8988T (cell line): ENCODE measurements at places on chromosomes 7 and 10.

DNA sequence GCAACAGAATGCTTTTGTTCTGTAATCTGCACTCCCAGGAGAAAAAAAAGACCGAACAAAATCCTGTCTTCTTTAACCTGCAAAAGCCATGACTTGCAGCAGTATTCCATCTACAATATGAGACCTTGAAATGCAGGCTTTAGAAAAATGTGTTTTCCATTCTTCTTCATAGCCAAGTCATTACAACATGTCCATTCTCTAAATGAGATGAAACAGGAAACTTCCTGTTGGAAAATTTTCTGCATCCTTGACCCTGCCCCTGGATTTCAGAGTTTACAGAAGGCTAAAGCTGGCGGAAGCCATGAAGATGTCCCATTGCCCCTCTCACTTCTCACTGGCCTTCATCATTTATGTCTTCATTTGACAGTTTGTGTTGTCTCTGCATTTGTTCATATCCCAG lies 546.4 kb downstream of the TNS3 start:
- no peak for DNase-seq

DNA sequence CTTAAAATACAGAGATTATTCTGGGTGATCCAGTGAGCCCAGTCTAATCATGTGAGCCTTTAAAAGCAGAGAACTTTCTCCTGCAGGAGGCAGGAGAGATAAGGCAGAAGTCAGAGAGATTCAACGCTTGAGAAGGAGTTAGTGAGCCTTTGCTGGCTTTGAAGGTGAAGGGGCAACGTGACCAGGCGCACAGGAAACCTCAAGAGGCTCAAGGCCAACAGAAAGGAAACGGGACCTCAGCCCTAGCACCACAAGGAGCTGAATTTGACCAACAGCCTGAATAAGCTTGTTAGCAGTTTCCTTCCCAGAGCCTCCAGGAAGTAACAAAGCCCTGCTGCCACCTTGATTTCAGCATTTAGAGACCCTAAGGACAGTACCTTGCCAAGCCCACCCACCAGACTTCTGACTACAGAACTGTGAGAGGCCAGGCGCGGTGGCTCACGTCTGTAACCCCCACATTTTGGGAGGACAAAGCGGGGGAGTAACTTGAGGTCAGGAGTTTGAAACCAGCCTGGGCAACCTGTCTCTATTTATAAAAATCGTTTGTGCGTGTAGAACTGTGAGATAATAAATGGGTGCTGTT lies 87.3 kb upstream of the KAT6B start:
- DNase-seq = no peak

- no peak for DNase-seq
These were observed 61.6 kb downstream of the COBL start for GRCh38 chr7:51255036-51255435.

DNA sequence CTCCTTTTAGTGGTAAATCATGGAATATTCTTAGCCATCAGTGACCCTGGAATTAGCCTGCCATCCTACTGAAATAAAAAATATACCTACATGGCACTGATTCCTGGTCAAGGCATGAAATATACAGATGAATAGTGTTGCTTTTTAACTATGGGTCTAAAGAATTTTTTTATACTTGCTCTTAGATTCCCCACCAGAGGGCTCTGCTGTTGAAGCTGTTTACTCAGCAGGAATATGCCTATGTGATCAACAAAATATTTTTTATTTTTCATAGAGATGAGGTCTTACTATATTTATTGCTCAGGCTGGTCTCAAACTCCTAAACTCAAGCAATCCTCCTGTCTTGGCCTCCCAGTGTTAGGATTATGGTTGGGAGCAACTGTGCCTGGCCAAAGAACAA lies 13.5 kb downstream of the ZC3HC1 start:
- DNase-seq = no peak

- no peak for DNase-seq
These were observed 650 bp upstream of the ZFAND2A start for GRCh38 chr7:1160670-1161021.

GRCh38 chr7:110870926-110871325 lies 220.0 kb upstream of the LRRN3 start:
- DNase-seq = no peak

DNA sequence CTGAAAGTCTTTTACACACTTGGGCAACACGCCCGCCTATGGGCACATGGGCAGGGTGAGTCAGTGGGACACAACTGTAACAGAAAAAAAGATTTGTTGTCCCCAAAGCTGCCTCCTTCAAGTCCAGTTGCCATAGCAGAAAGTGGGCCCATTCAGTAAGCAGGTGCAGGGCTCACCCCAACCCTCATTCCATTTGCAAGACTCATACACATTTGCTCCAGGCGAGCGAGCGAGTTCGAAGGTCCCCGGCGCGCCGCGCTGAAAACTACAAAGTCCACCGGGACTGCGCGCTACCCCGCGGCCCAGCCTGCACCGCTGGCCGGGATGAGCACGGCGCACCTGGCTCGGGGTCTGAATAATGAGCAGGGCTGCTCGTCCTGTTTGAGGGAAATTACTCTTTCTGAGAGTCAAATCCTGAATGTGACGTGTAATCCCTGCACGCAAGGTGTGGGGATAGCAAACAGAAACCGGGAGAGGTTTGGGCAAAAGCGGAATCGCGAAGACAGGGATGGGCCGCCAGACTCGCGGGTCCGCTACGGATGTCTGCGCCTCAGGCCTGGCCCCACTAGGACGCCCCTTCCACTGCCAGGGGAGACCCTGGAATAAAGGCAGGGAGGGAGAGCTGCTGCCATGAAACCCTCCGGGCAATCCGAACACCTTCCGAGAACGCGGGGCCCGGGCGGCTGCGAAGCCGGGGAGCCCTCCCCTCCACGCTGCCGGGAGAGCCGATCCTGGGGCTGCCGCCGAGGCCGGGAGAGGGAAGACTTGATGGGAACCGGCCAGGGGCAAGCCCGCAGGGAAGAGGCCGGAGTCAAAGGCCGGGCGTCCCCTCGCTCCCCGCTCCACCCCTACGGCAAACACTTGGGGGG lies 982 bp downstream of the COBL start:
- peak; percentile 35 for DNase-seq

DNA sequence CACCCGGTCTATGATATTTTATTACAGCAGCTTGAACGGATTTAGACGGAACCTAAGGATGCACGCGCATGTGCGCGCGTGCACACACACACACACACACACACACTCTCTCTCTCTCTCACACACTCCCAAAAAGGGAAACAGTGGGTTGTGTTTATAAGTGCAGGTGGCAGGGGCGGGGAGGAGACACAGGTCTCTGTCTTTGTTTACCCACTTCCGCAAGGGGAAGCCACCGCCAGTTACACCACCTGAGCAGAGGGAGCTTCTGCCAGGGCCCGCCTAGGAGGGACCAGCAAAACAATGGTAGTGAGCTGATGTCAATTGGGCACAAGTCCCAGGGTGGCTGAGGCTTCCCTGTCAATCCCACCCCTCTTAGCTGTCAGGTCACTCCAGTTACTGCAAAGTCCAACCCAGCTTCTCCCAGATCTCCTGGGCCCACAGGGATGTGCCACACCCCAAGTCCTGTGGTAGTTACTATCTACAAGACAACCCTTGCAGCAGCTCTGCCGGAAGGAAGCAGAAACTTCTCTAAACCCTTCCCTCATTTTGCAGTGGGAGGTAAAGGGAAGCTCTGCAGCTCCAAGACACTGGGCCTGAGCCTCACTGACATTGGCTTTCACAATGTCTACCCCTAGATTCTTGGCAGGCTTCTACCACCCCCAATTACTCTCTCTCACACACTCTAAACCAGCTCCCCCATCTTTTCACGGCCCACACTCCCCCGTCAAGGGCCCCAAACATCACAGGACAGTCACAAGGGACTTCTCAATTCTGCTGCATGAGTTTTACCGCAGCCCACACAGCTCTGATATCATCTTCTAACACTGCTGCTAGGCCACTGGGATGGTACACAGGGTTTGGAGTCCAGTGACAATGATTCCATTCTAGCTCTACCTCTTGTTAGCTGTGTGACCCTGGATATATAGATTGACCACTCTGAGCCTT lies 17.6 kb downstream of the ANXA11 start:
- no peak for DNase-seq

DNA sequence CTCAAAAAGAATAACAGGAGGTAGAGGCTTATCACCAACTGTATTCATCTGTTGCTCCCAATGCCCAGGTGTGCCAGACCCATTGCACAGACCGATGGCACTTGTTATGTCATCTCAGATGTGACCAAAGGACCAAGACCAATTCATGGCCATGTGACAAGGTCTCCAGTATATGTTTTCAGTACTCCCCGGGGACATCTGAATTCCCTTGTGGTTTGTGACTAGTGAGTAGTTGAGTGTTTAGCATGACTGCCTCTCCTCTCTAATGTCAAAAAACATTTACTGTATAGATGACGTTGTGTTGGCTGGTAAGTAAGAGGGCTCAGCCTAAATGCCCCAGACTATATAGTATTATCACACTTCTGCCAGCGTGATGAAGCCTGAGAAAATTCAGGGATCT lies 202.1 kb upstream of the SMIM30 start:
- DNase-seq = no peak

DNA sequence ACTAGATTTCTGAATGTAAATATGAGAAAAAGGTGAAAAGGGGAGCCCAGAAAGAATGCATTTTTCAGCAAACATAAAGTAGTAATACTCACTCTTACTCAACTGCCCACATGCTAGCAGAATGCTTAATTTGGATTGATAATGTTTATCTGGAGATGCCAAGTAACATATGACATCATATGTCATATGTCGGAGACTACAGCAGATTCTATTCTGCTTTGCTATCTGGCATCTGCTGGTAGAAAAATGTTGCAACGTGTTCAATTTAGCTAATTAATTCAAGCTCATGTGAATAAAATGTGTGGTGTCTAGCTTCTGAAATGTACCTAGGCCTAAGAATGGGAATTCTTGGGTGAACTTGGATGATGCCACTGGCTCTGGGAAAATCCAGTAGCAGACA lies 4.5 kb downstream of the BBIP1 start:
- DNase-seq = no peak

- no peak for DNase-seq
These were observed 147.3 kb upstream of the TMEM196 start for GRCh38 chr7:19920705-19921104.

DNA sequence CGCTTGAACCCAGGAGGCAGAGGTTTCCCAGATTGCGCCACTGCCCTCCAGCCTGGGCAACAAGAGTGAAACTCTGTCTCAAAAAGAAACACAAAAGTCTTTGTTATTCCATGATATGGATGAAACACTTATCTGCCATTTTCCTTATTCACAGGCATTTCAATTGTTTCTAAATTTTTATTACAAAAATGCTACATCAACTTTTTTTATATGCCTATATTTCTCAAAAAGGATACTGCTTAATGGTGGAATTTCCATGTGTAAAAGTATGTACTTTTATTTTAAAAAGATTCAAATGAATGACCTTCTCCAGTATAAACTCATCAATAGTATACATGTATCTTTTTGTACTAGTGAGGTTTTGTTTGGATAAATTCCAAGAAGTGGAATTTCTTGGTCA lies 41.9 kb upstream of the STMP1 start:
- DNase-seq = no peak

DNA sequence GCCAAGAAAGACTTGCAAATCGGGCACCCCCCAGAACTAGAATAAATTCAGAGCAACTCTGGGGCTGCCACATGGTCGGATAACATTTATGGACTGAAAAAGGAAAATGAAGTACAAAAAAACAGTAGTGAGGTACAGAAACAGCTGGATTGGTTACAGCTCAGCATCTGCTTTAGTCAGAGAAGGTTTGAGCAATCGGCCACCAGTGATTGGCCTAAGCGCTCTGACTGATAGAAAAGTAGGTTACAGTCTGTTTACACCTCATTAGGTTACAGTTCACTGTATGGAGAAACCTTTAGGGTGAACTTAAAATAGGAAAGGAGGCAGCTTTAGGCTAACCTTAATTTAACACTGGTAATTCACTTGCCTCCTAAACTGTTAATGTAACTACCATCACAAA lies 102.0 kb upstream of the DKK1 start:
- DNase-seq = no peak

DNA sequence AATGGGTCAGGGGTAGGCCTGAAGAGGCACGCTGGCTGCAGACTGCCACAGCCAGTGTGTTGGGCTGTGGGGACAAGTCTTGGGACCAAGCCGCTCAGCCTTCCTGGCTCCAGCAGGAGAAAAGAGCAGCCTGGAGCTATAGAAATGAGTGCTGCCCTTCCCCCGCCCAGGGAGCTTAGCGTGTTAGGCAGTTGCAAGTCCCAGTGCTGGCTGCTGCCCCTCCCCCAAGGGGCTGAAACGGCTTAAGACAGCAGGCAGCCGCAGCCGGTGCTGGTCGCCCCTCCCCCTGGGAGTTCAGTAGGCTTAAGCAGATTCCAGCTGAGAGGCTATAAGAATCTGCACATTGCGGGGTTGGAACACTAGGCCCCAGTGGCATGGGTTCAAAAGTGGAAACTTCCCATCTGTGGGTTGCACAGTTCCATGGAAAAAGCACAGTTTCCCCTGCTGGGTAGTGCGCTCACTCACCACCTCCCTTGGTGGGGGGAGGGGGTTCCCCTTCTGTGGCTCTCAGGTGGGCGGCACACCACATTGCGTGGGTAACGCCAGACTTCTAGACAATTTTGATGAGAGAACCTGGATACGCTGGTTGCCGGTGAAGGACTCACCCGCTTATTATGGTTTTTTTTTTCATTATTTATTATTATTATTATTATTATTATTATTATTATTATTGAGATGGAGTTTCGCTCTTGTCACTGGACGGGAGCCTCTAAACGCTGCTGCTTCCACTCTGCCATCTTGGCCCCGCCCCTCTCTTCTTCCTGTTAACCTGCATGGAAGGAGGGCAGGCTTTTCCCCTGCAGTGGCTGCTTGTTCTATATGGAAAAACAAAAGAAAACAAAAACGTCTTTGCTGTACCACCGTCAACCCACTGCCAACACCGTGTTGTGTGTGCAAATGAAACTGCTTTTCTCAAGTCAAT lies 151.1 kb downstream of the CXCL12 start:
- DNase-seq = no peak

- no peak for DNase-seq
These were observed 14.9 kb upstream of the GIMAP8 start for GRCh38 chr7:150435390-150436073.

DNA sequence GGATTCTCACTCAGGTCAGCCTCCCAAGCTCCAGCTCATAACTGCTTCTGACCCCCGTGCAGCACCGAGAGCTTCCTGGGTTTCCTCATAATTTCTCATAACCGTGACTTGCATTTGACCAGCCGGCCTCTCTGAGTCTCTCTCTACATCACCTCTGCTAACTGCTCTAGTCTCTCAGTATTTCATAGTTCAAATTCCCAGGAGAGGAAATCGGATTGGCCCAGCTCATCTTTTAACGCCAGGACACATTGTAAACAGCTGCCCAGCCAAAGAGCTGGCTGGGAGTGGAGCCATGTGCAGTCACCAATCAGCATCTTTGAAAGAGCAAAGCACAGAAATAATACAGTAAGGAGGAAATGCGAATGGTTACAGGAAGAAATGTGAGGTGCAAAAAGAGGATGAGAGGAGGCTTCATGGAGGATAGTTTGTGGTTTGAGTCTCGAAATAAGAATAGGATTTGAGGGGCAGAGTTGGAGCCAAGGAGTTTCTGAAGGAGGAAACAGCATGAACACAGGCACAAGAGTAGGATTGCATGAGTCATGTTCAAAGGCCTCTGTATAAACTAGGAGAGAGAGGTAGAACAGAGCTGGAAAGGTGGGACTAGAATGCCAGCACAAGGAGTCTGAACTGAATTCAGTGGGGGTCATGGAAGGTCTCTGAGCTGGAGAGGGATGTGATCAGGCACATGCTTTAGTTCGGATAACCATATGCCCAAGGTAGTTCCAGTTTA lies 15.2 kb upstream of the LBX1 start:
- DNase-seq = no peak
